Thoracic aorta (tissue), 2 donors: ENCODE measurements at places on chromosomes 3 and 15. TPM values are rescaled to one million over a fixed set of nuclear protein-coding genes. Genes with fewer than 3 reads are reported as not detected.

KBTBD8 gene
- 1.1 TPM for total RNA-seq

PAK6 gene
- total RNA-seq, result 0.78 TPM

RASL12 gene
- 211 TPM for total RNA-seq

GOLGA6D gene
- not detected for total RNA-seq

NR1I2 gene
- not detected for total RNA-seq
